Transverse colon (tissue), 4 donors: ENCODE measurements at places on chromosomes 1 and 21. TPM values are rescaled to one million over a fixed set of nuclear protein-coding genes. Genes with fewer than 3 reads are reported as not detected.
A peak's percentile ranks its signal among the peaks of the same experiment; 100 is the strongest.

DNA sequence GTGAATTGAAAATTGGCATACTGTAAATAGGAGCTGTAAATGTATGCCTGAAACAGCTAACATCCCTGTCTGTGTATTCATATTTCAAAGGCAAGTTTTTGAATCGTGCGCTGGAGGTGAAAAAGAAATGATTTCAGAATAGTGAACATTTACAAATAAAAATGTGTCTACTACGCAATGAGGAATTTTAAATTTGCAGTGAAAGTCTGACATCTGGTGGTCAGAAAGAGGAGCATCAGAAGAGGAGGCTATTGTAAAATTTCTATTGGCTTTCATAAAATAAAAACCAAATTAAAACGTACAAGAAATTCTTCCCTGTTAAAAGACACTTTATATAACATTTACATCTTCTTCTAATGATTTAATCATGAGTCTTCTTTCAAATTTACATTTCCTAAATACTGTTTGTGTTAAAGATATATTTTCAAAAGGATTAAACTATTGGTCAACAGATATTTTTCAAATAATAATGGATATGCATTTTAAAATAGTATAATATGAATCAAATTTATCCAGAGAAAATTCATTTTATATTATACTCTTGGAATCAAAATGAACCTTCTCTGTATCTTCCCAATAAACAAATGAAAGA lies 113.7 kb upstream of the RRP15 start:
- no peak overlapping the region for H3K4me3 ChIP-seq
- H3K4me1 ChIP-seq: no peaks in the 10 kb centered on the region
- H3K27me3 ChIP-seq: peaks cover 55% of the 10 kb centered on the region

DNA sequence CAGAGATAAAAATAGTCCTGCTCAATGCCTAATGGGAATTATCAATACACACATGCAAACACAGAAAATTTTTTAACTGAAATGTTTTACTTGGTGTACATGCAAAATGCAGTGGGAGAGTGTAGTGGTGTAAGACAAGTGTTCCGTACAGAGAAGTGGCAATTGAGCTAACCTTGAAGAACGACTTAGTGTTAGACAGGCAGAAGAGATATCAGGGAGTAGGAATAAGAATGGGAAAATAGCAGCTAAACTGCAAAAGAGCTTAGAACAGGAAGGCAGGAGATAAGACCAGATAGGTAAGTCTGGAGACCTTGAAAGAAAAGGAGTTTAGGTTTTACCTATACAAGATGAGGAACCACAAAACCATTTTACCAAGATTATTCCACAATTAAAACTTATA lies 9.0 kb downstream of the USP24 start:
- no peaks in the 10 kb centered on the region for H3K36me3 ChIP-seq
- H3K4me3 ChIP-seq: no peak overlapping the region
- no peaks in the 10 kb centered on the region for H3K27me3 ChIP-seq
- no peak overlapping the region for H3K27ac ChIP-seq
- DNase-seq: no peak
- H3K4me1 ChIP-seq: peaks cover 75% of the 10 kb centered on the region

DNA sequence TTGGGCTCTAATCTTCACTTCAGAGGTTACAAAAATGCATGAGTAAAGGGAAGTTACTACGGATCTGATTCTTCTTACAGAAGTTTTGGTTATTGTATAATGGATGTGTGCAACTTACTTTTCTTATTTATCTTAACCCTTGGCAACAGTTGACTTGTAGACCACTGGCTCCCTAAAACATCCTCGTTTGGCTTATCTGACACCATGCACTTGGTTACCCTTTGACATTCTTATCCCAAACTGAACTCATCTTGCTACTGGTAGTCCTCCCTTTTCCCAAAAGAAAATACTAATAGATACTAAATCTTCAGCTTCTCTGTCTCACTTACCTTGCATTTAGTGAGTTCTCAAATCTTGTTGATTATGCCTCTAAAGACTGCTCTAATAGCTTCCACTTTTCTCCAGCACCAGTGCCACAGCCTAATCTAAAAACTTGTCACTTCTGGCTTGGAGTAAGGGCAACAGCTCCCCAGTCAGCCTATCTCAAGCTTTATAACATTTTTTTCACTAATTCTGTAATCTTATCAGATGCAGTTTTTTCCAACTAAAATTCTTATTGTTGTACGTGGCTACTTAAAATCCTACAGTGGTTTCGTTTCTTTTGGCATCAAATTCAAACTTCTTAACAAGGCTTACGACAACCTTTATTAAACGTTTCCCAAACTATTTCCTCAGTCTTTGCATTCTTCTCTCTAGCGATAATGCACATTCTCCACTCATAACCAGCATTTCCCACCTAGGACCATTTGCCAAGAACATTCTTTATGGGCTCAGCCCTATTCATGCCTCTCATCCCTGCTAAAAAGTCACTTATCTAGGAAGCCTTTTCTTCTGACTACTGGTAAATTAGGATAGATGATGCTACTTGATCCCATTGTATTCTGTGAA lies 204.2 kb downstream of the KCNT2 start:
- no peaks in the 10 kb centered on the region for H3K36me3 ChIP-seq
- no peaks in the 10 kb centered on the region for H3K27me3 ChIP-seq
- no peak overlapping the region for H3K27ac ChIP-seq
- H3K4me1 ChIP-seq: no peaks in the 10 kb centered on the region
- no peak for DNase-seq

DNA sequence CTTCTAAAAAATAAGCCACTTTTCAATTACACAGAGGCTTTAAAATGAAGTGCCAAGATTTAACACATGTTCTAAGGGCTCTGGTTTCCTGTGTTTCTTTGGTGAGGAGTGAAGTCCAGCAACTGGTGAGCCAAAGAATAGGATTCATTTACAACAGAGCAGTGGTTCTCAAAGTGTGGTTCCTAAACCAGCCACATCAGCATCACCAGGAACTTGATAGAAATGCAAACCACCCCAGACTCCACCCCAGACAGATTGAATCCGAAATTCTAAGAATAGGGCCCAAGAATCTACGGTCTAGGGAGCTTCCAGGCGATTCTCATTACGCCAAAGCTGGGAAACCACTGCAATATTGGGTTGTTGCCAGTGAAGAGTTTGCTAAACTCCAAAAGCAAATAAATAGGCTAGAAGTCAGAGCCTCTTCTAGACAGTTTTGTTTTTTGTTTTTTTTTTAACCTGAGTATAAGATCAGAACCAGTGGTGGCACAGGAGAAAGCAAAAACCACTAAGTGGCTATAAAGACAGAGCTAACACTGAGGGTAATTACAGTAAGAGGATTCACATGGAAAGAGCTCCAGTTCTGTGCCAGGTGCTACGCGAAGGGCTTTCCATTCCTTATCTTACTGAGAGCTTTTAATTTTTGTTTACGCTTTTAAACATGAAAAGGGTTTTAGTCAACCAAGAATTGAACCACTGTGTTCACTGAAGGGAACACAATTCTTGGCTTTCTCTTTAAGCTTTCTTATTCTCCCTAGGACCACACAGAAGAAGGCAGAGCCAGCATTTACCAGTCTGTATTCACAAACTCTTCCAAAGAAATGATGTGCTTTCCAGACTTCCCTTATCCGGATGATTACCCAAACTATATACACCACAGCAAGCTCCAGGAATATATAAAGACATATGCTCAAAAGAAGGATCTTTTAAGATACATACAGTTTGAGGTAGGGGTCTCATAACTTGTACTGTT lies 42.4 kb upstream of the FMO2 start:
- no peak overlapping the region for H3K4me3 ChIP-seq
- no peaks in the 10 kb centered on the region for H3K4me1 ChIP-seq
- no peaks in the 10 kb centered on the region for H3K36me3 ChIP-seq
- H3K27me3 ChIP-seq: no peaks in the 10 kb centered on the region
- H3K27ac ChIP-seq: peak overlapping the region; percentile 64

DNA sequence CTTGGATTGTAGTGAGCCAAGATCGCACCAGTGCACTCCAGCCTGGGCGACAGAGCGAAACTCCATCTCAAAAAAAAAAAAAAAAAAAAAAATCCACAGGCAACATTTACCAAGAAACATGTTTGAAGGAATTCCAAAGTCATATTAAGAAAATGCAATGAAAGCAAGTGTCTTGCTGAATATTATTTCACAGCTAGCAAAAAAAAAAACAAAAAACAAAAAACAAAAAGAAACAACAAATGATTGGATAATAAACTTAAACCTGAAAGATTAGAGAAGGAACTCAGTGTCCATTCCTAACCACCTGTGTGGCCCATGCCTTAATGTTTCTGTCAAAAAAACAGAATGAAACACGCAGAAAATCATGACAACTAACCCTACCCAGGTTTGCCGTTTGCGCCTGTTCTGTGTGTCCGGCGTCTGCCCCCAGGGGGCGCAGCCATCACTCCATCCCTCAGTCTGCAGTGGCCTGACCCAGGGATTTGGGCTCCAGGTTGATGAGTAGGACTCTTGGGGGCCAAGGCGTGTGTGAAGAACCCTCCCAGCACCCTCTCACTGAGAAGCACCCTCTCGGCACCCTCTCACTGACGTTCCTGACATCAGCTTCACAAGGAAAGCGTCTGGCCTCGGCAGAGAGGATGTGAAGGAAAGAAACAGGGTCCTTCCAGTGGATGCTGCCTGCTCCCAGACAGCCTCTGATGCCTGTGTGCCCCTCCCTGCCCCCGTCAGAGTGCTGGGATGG lies 19.2 kb upstream of the PTTG1IP start:
- H3K4me1 ChIP-seq: no peaks in the 10 kb centered on the region
- H3K4me3 ChIP-seq: no peak overlapping the region
- DNase-seq: peak; percentile 74
- H3K27ac ChIP-seq: no peak overlapping the region
- no peaks in the 10 kb centered on the region for H3K36me3 ChIP-seq

DNA sequence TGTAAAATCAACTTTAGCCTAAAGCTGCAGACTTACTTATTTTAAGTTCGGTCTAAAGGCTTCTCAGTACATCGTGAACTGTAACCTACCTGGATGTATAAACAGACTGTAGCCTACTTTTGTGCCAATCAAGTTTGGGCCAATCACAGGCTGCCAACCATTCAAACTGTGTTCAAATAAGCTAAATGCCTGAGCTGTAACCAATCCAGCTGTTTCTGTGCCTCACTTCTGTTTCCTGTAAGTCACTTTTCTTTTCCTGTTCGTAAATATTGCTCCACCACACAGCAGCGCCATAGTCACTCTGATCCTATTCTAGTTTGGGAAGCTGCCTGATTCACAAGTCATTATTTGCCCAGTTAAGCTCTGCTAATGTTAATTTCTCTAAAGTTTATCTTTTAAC lies 37.5 kb upstream of the SLAMF9 start:
- no peaks in the 10 kb centered on the region for H3K4me1 ChIP-seq
- H3K27ac ChIP-seq: no peak overlapping the region
- no peak overlapping the region for H3K4me3 ChIP-seq
- H3K36me3 ChIP-seq: no peaks in the 10 kb centered on the region
- no peak for DNase-seq
- no peaks in the 10 kb centered on the region for H3K27me3 ChIP-seq

GRCh38 chr1:208040821-208041297 lies 129.9 kb upstream of the CD34 start:
- no peak overlapping the region for H3K27ac ChIP-seq
- H3K4me1 ChIP-seq: no peaks in the 10 kb centered on the region
- no peak overlapping the region for H3K4me3 ChIP-seq
- peaks cover 22% of the 10 kb centered on the region for H3K36me3 ChIP-seq

DNA sequence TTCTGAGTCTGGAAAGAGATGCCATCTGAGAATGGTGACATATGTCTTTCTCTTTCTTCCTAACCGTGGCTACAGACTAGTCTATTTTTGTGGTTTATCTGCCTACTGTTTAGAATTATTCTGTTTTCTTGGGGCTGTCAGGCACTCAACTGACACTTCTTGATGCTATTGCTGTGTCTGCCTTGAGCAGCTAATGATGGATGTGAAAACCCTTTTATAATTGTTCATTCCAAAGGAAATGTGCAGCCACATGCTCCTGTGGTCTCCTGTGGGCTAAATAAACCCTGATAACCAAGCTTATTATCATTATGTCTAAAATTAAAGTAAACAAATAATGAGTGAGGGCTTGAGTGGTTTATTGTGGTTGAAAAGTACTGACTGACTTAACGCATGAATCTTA lies 52.7 kb upstream of the CXADR start:
- H3K4me3 ChIP-seq: no peak overlapping the region
- no peaks in the 10 kb centered on the region for H3K27me3 ChIP-seq
- H3K27ac ChIP-seq: no peak overlapping the region
- H3K4me1 ChIP-seq: peaks cover 28% of the 10 kb centered on the region

DNA sequence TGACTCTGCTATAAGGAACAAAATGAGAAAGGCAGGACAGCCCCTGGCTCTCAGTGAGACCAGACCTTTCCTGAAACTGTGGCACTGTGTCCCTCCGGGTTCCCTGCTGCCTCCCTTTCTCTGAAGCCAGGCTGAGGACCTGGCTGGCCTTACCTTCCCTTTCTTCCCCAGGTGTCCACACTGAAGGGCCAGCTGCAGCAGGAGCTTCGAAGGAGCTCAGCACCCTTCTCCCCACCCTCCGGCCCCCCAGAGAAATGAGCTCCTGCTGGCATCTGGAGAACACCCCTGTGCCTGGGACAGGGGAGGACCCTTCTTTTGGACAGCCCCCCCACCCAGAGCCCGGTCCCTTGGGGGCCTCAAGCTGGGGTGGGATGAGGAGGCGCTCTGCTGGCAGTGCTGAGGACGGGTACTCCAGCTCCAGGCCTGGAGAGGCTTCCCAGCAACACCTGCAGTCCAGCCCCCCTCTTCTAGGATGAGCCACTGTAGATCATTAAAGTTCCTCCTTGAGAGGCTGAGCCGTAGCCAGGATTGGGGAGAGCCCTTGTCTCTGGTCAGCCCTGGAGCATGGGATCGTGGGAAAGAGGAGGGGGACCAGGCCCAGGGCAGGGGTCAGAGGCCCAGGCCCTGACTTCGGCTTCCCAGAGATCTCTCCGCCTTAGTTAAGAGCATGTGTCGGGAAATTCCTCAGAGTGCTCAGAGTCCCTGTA lies 8.1 kb downstream of the MFAP2 start:
- no peak overlapping the region for H3K4me3 ChIP-seq
- DNase-seq: no peak
- H3K36me3 ChIP-seq: no peaks in the 10 kb centered on the region

CLDN14 gene
- total RNA-seq: not detected

- no peaks in the 10 kb centered on the region for H3K27me3 ChIP-seq
- no peak overlapping the region for H3K4me3 ChIP-seq
- no peak overlapping the region for H3K27ac ChIP-seq
These were observed 19.2 kb upstream of the PEF1 start for GRCh38 chr1:31663622-31664452.
